ENCODE measurements at places on chromosomes 3 and 15.
A peak's percentile ranks its signal among the peaks of the same experiment; 100 is the strongest.

GRCh38 chr3:66712210-66712609, 211.4 kb upstream of the LRIG1 start:
- DNase-seq: no peak

DNA sequence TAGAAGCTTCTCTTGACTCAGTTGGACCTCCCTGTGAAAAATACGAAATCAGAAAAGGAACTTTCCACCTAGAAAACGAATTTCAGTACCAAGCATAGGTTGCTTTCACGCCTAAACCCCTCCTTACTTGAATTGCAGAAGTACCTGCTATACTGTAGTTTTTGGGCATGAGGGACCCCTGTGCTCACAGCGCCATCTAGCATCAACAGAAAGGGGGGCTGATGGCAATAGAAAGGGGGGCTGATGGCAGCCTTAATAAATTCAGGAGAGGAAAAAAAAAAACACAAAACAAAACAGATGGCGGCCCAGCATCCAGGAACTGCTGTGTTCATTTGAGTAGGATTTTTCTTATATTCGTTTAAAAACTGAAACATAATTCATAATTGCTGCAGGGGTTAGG, 96.7 kb downstream of the NPAP1 start:
- DNase-seq: no peak

GRCh38 chr3:70889162-70890019, 577.0 kb upstream of the MDFIC2 start:
- peak; percentile 1 for DNase-seq

- DNase-seq: no peak
Observed at GRCh38 chr15:74206801-74207281, 4.3 kb upstream of the STRA6 start.

GRCh38 chr15:61467823-61468222, 238.7 kb upstream of the RORA start:
- no peak for DNase-seq

GRCh38 chr15:89087161-89087829, 961 bp upstream of the ABHD2 start:
- no peak for DNase-seq

DNA sequence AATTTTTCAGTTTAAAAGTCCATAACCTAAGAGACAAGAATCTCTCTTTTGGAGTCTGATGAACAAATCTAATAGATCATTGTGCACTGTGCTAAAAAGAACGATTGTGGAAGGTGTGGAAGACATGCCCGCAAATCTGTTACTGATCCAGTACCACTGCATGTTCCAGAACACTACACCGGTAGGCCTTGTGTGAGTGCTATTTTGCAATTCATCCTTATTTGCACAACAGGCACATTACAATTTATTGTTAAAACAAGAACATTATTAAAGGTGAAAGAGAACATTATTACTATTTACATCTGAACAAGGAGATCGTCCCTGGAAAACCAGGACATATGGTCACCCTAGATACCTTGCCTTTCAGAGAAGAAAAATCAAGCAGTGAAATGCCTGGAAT, 205.7 kb upstream of the NECTIN3 start:
- no peak for DNase-seq

DNA sequence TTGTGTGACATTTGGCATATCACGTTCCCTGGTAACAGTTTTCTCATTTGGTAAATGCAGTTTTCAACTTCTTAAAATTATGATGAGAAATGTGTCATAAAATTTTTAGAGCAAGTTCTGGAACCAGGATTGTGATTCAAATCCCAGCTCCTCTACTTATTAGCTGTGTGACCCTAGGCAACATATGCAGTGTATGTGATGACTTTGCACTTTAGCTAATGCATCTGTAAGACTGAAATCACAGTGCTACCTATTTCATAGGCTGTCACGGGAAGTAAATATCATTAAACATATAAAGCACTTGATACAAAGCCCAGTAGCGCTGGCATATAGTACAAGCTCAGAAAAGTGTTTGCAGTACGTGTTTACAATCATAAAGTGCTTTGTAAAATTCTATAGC, 419.4 kb downstream of the GRM7 start:
- no peak for DNase-seq

- DNase-seq: no peak
Observed at GRCh38 chr3:46233194-46233593, 9.1 kb upstream of the CCR3 start.

GRCh38 chr3:64556046-64556445, 131.8 kb downstream of the ADAMTS9 start:
- DNase-seq: no peak

DNA sequence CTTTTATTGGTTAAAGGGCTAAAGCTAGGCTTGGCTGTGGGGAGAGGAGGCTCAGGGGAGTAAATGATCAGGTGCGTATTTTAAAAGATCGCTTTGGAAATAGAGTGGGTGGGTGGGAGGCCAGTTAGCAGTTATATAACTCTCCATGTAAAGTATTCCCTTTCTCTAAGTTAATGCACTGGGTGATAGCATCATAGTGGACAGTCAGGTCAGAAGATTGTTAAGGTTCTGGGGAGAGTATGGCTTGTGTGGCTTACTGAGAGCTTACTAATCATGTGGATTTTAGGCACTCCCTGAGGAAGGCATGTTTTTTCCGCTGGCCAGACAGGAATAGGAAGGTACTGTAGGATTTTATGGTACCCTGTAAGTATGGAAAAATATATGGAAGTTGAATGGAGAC, 6.3 kb upstream of the EIF3J start:
- no peak for DNase-seq

GRCh38 chr15:81901319-81901718, 144.5 kb downstream of the MEX3B start:
- DNase-seq: no peak

- DNase-seq: no peak
Observed at GRCh38 chr15:101026656-101027272, 107.6 kb downstream of the LRRK1 start.

- no peak for DNase-seq
Observed at GRCh38 chr3:114411811-114412803, 118.3 kb downstream of the TIGIT start.

- DNase-seq: no peak
Observed at GRCh38 chr3:152278756-152279427, 10.2 kb downstream of the MBNL1 start.

GRCh38 chr15:60745469-60746061, 266.6 kb upstream of the ICE2 start:
- no peak for DNase-seq

- no peak for DNase-seq
Observed at GRCh38 chr3:107990433-107990832, 100.4 kb downstream of the CD47 start.

- DNase-seq: no peak
Observed at GRCh38 chr3:149535333-149535685, 60.8 kb downstream of the TM4SF4 start.

DNA sequence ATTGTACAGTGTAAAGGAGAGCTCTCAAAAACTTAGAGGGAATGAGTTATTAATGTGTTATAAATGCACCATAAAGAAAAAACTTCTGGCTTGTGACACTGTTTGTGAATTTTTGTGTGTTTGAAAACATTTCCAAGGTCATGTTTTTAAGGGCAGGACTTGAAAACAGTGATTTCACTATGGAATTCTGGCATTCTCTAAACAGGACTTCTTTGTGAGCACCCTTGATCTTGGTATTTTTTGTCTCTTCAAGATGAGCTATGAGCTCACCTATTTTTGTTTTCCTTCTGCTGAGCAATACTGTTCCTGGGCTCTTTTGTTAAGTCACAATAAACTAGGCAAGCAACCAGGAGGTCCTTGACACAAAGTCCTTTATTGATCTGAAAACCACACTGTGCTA, 284.4 kb downstream of the RBMS3 start:
- DNase-seq: no peak

GRCh38 chr3:49801160-49801559, 1.5 kb upstream of the CDHR4 start:
- DNase-seq: no peak

GRCh38 chr3:157841029-157841428, 265.2 kb downstream of the SHOX2 start:
- DNase-seq: no peak

GRCh38 chr15:91946075-91946474, 92.6 kb downstream of the SLCO3A1 start:
- no peak for DNase-seq

- DNase-seq: no peak
Observed at GRCh38 chr3:69251078-69251805, 128.8 kb upstream of the LMOD3 start.

DNA sequence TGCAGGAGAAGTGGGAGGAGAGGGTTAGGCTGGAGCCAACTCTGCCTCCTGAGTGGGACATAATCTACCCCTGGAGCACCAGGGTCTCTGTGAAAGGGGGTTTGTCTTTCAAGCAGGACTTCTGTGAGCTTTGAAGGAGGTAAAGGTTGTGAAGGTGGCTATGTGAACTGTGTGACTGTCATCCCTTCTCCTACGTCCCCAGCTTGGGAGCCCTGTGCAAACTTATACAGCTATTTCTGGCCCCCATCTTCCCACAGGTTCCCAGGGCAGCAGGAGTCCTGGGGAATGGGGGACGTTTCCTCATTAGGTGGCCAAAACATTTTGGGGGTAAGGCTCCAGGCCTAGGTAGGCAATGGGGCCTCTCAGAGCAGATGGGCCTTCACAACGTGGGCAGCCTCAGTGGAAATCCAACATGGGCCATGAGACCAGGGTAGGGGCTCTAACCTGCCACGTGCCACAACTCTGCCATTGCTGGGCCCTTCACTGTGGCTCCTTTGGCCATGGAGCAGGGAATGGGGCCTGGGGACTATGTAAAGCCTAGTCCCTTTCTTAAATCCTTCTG, 3.5 kb downstream of the VIPR1 start:
- no peak for DNase-seq

DNA sequence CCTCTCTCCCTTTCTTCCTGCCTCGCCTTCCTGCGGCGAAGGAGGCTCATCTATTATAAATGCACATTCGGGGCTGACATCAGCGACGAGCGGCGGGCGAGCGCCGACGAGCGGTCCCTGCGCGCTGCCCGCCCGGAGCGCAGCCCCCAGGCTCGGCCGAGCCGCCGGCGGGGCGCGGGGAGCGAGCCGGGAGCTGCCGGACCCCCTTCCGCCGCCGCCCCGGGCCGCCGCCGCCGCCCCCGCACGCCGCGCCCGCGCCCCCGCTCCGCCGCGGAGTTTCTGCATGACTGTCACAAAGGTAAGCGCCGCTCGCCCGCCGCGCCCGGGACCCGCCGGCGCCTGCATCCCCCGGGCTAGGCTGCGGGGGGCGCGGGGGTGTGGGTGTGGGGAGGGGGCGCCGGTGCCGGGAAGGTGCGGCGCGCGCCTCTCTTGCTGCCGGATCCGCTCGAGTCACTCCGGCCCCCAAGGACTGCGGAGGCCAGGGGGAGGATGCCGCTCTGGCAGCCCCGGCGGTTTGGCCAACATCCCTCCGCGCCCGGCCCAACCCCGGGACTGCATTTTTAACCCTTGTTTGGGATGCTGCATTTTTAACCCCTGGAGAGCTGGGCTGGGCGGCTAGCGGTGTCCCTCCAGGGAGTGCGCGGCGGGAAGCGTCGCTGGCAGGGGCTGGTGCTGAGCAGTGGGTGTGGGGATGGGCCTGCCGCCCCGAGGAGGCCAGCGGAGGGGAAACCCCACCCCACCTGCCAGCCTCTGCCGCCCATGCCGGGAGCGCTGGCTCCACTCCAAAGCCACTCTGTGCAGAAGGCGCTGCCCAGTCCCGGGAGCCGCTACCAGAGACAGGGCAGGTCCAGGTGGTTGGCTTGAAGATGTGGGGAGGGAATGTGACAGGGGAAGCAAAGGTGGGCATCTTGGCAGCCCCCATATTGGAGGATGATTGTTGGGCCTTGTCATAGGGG, at the start of gene CORO2B:
CORO2B (plus strand) TSS at position 14 of the 956 bp plus-strand sequence; CDS start at position 284, 270 bp downstream.
- no peak for DNase-seq

DNA sequence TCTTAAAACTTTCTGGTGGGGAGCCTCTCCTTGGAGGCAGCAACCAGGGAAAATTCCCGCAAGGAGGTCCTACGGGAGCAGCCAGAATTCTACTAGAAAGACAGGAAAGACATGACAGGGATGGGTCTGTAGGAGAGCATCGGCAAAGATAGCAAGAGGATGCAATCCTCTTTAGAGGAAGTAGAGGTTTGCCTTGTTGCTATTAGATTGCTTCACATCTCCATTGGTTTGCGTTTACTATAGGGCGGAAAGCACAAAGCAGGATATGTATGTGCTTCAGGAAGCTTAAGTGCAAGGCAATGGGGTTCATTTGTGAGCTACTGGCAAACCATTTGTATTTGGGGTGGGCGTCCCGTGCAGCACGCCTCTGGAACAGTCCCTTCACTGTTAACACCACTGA, 193.0 kb downstream of the RORA start:
- no peak for DNase-seq

- DNase-seq: peak; percentile 58
Observed at GRCh38 chr3:39038165-39038564, 13.6 kb downstream of the SCN11A start.

DNA sequence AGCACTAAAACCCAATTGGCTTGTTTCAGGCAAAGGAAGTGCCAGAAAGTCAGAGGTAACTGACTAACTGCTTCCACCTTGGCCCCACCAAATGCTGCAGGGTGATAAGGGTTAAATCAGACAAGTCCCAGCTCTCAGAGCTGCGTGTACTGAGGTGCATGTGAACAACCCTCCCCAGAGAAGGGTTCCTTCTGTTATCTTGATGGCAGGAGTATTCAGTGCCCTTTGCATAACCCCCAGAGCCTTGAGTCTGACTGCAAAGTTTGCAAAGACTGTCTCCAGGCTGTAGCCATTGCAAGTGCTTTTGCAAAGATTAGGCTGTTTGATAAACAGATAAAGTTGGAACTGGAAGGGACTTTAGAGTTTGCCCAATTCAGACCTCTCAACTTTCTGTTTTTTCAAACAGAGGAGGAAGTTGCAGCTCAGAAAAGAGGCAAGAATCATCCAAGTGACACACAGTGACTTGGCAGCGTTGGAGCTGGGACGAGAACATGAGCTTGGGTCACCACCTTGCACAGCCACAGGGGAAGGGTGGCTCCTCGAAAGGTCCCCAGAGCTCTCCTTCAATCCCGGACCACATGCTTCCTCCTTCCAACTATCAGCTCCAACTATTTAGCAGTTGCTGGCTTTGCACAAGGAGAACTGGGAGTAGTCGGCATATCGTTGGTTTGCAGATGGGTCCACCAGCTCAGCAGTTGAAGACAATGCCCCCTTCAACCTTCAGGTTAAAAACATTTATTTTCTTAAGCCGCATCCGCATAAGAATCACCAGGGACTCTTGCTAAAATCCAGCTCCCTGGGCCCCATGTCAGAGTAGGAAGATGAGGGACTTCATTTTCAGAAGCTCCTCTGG, 224.8 kb upstream of the HES1 start:
- DNase-seq: no peak

- no peak for DNase-seq
Observed at GRCh38 chr3:142568393-142569017, 10.0 kb downstream of the ATR start.

GRCh38 chr3:184679056-184679816, 32.6 kb downstream of the MAGEF1 start:
- DNase-seq: no peak

All from GM04504 (cell line).